WERI-Rb-1 (cell line): ENCODE measurements at places on chromosomes 5 and 9.

DNA sequence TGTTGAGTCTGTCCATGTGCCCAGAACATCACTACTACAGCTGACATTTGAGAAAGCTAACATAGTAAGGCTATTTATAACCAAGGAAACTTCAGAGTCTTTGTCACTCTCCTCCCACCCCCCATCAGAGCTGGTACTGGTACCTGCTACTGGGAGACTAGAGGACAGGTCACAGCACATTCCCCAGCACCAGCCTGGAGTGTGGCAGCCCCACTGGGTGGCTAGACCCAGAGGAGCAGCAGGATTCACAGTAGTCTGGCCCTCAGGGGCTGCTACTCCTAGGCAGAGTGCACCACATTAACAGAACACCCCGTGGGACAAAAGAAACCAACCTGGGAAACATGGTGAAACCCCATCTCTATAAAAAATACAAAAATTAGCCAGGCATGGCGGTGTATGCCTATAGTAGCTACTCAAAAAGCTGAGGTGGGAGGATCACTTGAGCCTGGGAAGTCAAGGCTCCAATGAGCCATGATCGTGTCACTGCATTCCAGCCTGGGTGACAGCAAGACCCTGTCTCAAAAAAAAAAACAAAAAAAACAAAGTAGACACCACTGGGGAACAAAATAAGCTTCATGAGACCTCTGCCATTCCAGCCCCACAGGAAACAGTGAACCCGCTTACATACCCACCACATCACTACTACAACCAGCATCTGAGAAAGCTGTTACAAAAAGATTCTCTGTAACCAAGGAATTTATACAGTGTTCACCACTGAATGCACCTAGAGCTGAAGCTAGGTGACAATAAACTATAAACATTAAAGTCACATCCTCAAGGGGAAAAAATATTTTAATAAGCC lies 26.3 kb upstream of the PTGER4 start:
- DNase-seq: no peak

- no peak for DNase-seq
Measured at GRCh38 chr5:396531-396961, 46.4 kb upstream of the EXOC3 start.

DNA sequence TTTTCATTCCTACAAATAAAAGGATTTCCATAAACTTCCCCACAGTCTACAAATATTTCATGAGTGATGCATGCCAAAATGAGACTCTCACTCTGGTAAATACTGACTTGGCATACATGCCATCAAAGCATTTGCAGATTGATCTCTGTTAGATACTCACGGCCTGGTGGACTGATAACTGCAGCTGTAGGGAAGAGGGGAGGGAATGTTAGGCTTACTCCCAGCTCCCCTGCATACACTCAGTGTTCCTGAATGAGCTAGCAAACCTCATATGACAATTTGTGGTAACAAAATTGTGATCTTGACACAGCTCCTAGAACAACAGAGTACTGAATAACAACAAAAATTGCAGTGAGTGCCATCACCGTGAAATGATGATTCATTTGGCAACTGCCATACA lies 435.3 kb downstream of the NR2F1-AS1 start:
- no peak for DNase-seq

DNA sequence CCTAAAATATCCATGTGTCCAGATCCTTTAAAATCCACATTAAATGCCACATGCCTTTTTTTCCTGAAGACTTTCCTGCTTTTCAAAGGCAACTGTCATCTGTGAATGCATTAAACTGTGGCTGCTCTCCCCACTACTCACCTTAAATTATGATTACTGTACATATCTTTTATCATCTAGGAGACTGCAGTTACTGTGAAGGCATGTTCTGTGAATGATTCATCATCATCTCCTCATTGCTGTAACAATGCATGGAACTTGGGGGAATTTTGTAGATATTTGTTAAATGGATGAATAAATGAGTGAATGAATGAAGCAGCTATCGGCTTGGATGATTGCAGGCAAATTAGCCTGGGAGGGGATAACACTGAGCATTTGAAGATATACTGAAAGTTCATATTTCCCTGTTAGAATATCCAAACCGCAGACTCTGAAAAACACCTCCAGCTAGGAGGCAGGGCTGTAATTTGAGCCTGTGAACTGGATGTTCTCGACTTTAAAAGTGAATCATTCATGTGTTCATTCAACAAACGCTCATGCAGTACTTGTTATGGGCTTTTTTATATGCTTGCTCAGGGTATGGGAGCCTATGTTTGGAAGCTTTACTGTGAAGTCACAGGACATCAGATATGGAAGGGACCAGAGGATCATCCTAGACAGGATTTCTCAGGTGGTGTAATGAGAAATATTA lies 519.2 kb downstream of the KIF4B start:
- DNase-seq: no peak

DNA sequence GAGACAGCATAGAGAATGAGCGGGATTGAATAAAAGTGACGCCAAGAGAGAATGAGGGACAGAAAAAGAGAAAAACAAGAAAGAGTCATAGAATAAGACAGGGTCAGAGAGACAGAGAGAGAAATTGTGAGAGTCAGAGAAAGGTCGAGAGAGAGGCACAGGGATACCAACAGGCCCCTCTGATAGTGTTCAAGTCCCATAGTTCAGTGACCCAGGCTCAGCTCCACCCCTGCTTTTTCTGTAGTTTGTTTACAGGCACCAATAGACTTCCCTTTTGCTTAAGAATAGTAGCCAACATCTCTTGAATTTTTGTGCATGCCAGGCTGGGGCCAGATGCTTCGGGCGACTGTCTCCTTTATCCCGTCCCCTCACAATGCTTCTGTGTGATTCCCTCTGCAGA lies 62.5 kb downstream of the ARHGEF37 start:
- DNase-seq: no peak

GRCh38 chr5:124342584-124342983 lies 403.9 kb downstream of the ZNF608 start:
- no peak for DNase-seq

GRCh38 chr5:168847511-168848073 lies 268.4 kb upstream of the PANK3 start:
- no peak for DNase-seq

DNA sequence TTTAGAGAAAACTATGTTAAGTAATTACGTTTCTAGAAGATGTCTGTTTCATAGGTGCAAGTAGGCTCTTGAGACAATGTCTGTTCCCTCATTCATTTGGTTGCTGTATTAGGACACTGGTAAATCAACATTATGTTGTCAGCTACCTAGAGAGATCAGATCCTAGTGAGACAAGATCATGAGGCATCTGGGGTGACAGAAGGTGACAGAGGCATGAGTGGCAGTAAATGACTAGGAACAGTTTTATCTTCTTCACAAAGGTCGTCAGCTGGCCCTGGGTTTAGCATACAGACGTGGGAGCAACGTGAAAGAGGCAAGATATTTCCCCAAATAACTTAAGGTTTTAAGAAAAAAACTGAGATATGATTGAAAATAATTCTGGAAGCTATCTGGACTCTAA lies 1926.3 kb upstream of the WWC1 start:
- DNase-seq: peak; percentile 55

DNA sequence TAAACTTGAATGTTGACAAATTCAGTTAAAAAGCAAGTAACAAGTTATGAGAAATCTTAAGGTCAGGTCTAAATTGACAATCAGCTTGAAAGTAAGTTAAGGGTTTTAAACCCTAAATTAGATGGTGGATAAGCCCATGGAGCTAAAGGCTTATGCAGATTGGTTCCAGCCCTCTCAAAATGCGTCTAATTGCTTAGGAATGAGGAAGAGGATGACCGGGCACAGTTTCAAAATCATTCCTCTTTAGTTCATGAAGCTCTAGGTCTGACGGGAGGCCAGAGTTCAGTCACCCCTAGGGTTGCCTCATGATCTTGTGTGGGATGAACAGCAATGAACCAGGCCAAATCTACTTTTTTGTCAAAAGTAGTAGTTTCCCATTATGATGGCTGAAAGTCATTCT lies 75.4 kb downstream of the SLC38A9 start:
- no peak for DNase-seq

DNA sequence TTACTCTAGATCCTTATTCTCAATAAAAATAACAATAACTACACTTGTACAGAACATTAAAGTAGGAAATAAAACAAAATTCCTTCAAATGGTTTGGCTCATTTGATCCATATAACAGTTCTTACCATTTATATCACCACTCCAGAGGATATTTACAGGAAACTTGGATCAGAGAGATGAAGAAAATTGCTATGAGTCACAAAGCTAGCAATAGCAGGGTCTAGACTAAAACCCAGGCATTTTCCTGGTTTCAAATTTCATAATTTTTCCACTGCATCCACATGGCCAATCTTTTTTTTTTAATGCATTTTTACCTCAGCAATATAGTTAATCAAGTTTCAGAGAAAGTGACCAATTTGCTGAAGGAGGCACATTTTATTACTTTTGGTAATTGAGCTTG lies 299.2 kb downstream of the ELAVL2 start:
- DNase-seq: no peak

GRCh38 chr5:169724303-169725087 lies 87.4 kb downstream of the DOCK2 start:
- no peak for DNase-seq
